ENCODE measurements at places on chromosomes 1 and 21.

GRCh38 chr1:22654692-22655091, 1.7 kb downstream of the C1QB start:
- DNase-seq, result no peak

DNA sequence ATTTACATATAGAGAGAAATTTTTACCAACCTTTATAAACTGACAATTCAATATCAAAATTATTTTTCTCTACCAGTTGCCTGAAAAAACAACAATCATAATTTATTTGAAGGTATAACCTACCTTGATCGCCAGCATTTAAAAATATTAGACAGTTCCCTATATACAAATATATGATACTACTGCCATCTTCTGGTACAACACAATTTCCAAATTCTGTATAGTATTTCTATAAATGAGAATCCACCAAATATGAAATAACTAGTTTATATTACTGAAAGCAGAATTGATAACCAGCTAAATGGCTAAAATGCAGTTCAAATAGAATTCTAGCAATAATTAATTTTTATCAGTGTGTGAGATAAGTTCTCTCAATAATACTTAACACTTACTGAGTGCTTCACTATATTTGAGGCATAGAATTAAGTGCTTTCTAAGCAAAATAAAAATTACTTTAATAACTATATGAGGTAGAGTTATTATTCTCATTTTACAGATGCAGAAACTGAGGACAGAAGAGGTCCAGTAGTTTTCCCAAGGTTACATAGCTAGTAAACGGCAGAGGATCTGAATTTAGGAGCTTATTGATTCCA, 75.6 kb downstream of the PIGK start:
- DNase-seq, result no peak

DNA sequence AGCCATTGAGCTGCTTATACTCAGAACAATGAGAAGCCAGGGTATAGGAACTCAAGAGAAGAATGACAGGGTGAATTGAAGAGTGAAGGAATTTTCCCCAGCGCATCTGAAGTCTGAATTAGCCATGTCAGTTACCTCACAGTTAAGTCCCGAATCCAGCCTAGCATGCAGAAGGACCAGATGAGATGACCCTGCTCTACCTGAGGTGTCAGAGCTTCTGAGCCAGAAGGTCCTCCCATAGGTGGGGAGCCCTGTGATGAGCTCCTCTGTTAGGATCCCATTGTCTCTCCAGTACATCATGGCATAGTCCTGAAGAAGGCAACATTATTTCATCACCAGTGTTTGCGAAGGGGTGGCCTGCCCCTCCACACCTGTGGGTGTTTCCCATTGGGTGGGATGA, 68.2 kb downstream of the OVGP1 start:
- no peak for DNase-seq

DNA sequence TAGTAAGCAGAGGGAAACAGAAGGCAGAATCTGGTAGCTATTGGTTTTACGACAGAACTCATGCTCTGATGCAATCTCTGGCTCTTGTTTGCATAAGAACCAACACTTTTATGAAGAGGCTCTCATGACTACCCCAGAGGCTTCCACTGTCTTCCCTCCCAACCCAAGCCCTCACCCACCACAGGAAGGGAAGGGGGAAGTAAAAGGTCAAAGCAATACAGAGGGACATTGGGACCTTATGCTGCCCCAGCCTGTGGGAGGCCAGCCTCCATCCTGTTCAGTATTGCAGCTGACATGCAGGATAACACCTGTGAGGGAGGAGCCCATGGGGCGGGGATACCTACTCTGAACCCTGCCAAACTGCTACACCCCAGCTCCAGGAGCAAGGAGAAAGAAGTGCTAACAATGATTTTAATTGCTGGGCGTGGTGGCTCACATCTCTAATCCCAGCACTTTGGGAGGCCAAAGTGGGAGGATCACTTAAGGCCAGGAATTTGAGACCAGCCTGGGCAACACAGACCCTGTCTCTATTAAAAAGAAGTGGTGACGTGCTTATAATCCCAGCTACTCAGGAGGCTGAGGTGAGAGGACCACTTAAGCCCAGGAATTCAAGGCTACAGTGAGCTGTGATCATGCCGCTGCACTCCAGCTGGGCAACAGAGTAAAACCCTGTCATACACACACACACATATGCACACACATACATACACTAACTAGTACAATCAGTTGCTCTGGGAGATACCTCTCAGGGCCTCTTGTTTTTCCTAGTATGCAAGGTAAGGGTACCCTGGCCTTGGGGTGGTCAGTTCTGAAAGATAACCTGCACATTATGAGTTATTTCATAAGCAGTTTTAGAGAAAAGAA, 9.5 kb downstream of the MR1 start:
- DNase-seq, result no peak

- no peak for DNase-seq
Measured at GRCh38 chr1:162421258-162422164, 9.6 kb upstream of the SH2D1B start.

DNA sequence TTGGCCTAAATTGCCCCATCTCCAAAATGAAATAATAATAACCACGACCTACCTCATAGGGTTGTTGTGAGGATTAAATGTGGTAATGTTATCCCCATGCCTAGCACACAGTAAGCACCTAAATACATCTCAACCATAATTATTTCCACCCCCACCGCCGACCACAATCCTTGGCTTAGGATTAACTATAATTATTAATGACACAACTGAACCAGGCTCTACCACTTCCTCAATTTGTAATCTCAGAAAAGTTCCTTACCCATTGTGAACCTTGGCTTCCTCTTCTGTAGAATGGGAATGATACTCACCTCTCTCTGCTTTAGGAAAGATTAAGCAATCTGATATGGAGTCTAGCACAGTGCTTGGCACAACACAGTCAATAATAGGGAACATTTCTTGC, 44.3 kb upstream of the TACSTD2 start:
- no peak for DNase-seq

GRCh38 chr1:112399456-112399855, 3.4 kb downstream of the CTTNBP2NL start:
- DNase-seq, result no peak

DNA sequence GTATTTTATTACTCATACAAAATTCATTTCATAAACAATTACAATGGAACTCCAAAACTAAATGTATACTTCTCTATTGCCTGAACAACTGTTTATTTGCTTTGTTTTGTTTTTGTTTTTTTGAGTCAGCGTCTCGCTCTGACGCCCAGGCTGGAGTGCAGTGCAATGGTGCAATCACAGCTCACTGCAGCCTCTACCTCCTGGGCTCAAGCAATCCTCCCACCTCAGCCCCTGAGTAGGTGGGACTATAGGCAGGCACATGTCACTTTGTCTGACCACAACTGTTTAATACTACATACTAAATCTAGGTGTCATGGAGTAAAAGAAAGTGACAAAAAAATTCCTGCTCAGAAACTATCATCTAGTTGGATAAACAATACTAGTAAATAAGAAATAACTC, 49.3 kb downstream of the RAB3GAP2 start:
- DNase-seq, result no peak

DNA sequence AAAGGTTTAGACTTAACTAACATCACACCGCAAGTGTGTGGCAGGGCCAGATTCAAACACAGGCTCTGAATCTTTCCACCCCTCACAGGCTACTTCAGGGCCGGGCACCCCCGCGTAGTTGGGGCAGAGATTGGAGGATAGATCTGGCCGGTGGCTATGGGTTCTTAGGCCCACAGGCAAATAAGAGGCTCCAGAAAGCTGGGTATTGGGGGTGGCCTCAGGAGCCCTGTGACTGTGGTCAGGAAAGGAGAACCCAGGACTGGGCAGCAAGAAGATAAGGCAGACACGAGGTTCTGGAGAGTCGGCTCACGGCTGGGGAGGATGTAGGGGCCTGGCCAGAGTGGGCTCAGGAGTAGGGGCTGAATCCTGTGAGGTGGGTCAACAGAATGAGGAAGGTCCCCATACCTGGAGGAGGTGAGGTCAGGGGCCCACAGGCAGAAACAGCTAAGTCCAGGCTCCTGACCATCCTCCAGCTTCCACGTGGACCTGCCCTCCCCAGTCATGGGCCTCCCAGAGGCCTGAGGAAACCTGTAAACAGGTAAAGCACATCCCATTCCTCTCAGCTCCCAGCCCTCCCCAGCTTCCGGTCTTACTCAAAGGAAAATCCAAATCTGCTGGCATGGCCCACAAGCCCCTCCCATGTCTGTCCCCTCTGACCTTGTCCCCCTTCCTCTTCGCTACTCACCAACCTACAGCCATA, 306.2 kb downstream of the MATN1 start:
- no peak for DNase-seq

DNA sequence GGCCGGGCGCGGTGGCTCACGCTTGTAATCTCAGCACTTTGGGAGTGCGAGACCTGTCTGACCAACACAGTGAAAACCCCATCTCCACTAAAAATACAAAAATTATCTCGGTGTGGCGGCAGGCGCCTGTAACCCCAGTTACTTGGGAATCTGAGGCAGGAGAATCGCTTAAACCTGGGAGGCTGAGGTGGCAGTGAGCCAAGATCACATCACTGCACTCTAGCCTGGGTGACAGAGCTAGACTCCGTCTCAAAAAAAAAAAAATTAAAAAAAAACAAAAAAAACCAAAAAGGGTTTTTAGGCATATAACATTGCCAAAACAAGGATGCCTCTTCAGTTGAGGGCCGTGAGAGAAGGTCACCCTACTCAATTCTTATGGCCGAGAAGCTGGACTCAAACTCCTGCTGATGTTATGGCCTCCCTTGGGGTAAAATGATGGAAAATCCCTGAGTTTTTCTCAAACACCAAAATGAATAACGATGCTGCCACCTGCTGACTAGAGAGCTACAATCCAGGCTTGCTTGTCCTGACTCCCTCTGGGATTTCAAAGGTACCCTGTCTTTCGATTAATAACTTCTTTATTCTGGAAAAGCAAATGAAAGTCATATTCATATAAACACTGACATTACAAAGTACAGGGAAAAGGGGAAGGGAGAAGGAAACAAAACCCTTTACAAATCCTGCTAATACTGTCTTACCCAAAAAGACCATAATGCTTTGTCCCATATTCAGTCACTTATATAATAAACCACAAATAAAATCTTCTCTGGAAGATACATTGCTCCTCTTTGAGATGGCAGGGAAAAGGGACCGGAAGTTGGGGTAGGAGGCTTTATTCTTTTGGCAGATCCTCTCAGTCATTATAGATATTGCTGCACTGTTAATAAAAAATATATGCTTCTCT, 10.7 kb downstream of the RAB42 start:
- DNase-seq, result peak; percentile 73

DNA sequence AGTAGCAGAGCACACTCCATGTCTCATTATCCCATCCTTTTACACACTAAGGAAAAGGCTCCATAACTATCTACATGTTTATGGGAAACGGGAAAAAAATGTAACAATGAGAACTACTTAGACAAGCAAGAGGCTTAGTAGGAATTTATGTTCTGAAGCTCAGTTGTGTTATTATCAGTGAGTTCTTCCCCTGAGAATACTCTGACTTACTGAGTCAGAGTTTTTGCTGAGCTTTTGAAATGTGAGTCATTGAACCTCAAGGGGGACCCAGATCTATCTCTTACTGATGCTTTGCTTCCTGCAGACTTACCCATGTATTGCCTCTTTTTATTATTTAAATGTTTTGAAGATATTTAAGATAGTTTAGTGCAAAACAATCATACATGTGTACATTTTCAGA, 20.1 kb downstream of the CFHR5 start:
- DNase-seq, result no peak

GRCh38 chr1:34742667-34743270, 12.1 kb upstream of the GJB5 start:
- peak; percentile 57 for DNase-seq

GRCh38 chr1:171983584-171983983, 142.3 kb downstream of the DNM3 start:
- DNase-seq, result no peak

- no peak for DNase-seq
Measured at GRCh38 chr1:236143104-236143948, 987 bp downstream of the GPR137B start.

GRCh38 chr21:43207868-43208267, 39.1 kb downstream of the CRYAA start:
- DNase-seq, result no peak

GRCh38 chr1:93820554-93821422, 58.2 kb downstream of the DNTTIP2 start:
- no peak for DNase-seq

GRCh38 chr1:182629499-182630096, 25.4 kb upstream of the RGS16 start:
- DNase-seq, result no peak

DNA sequence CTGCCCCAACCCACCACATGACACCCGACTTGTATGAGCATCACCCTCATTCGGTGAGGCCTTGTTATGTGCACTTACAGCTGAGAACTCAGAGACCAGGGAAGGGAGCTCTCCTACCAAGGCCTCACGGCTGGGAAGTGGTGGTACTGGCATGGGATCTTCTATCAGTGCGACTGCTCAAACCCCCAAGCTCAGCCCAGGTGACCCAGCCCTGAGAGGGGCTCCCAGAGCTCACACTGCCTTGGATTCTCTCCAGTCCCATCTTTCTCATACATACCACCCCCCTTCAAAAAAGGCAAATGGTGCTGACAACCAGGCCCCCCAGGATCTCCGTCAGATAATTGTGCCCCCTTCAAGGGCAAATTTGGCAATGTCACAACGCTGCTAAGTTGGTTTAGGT, 777 bp upstream of the PLA2G2F start:
- DNase-seq, result no peak
